CD4-positive, alpha-beta T cell treated with Interleukin-2 at 100 ng/mL for 4 hours (primary cell): ENCODE measurements at places on chromosomes 4 and X.

- no peak for DNase-seq
Observed at GRCh38 chrX:68929332-68930150, 100.7 kb downstream of the EFNB1 start.

- DNase-seq, result no peak
Observed at GRCh38 chr4:555566-556275, 20.4 kb downstream of the TMEM271 start.

- no peak for DNase-seq
Observed at GRCh38 chr4:177302371-177303100, 7.1 kb upstream of the NEIL3 start.

- no peak for DNase-seq
Observed at GRCh38 chrX:49160908-49161307, 1.6 kb upstream of the MAGIX start.

DNA sequence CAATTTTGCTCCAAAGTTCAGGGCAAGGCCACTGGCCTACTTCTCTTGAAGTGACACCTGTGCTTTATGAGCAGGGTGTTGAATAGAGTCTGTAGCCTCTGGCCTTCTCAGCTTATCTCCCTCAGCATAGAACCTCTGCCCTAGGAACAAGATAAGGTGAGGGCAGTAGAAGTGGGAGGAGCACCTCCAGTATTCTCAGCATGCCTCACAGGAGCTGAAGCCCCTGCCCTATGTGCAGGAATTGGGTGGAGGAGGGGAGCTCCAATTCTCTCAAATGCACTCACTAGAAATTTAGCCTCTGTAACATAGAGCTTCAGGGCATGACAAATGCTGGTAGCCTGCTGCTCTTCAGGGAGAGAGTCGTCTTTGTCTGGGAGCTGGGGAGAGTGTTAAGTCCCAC, 479.3 kb downstream of the IL1RAPL1 start:
- DNase-seq, result no peak

DNA sequence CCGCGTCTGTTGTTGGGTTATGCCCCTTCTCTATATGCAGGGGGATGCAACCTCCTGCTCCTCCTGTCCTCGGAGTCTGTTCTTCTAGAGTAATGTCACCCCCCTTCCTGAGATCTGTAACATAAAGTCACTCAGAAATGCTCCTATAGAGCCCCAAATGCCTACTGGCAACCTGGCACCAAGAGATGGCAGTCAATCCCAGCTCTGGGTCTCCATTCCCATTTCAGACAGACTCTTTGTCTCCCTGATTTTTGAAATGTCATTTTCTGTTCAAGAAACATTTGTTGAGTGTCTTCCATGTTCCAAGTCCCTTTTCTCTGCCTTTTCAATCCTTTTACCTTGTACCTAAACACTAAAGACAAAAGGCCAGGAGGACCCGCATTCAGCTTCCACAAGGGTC, 9.6 kb upstream of the PRDM8 start:
- DNase-seq, result no peak

- peak; percentile 11 for DNase-seq
Observed at GRCh38 chr4:182916483-182917181, 554 bp downstream of the DCTD start.
